AG04449 (cell line): ENCODE measurements at places on chromosomes 16 and 17.

GRCh38 chr17:41500131-41500911 lies 5.1 kb downstream of the KRT13 start:
- no peak for DNase-seq

DNA sequence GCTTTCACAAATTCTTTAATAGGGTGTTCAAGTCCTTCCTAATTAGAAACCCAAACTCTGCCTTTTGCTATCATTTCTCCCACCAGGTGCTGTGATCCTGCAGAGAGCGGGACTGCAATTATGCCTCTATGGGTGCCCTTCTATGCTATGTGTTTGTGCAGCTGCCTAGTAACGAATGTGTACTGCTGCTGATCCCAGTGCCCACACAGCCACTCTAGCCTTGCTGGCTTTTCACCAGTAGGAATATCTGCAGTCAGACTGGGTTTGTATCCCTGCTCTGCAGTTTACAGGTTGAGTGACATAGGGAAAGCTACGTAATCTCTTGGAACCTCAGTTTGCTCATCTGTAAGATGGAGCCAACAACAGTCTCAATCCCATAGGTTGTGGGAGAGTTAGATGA lies 179.6 kb upstream of the IRX3 start:
- DNase-seq: no peak

DNA sequence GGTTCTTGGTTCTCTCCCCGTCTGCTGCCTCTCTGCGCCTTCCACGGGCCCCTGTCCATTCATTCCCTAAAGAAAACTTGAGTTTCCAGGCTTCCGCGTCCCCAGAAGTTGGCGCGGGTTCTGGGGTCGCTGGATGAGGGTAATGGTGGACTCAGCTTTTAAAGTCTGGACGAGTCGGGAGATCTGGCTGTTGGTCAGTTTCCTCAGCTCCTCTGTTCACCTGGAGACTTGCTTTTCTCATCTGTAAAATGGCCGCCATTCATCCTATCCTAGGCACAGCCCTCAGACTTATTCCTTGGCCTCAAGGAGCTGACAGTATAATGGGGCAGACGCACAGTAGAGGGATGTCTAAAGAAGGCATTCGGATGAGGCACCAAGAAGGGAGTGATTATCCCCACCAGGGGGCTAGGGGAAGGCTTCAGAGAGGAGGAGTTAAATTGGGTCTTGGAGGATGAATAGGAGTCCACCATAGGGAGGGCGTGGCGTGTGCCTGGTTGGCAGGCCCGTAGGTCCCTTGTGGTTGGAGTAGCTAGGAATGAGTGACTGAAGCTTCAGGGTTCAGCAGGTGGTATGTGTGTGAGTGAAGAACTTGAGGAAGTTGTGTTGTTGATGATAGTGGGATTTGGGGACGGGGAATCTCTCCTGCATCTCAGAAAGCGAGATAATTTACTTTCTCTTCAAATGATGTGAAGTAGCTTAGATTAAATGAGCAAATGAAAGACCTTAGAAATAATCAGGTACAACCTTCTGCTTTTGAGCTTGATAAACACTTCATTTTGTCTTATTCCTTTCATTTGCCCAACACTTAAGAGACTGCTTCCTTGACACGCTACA lies 652 bp downstream of the VPS35L start:
- no peak for DNase-seq

DNA sequence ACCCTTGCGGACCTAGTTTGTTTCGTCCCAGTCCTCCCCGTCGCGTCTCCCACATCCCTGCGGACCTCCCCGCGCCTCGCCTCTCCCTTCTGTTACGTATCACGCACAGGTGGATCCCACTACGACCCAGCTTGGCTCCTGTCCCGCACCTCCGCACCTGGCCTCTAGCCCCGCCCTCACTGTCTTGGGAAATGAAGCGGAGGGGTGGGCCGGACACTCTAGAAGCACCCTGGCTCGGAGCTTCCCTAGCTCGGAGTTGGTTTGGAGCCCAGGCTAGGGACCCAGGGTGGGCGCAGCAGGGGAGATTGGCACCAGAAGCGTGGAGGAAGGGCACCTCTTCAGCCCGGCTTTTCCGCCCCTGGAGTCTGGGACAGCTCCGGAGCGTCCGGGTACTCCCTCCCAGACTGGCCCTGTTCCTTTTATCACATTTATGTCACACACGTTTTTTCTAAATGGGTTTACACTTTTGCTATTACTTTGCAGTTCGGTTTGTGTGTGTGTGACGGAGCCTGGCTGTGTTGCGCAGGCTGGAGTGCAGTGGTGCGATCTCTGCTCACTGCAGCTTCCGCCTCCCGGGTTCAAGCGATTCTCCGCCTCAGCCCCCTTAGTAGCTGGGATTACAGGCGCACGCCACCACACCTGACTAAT lies 1.4 kb upstream of the CEMP1 start:
- DNase-seq: no peak

DNA sequence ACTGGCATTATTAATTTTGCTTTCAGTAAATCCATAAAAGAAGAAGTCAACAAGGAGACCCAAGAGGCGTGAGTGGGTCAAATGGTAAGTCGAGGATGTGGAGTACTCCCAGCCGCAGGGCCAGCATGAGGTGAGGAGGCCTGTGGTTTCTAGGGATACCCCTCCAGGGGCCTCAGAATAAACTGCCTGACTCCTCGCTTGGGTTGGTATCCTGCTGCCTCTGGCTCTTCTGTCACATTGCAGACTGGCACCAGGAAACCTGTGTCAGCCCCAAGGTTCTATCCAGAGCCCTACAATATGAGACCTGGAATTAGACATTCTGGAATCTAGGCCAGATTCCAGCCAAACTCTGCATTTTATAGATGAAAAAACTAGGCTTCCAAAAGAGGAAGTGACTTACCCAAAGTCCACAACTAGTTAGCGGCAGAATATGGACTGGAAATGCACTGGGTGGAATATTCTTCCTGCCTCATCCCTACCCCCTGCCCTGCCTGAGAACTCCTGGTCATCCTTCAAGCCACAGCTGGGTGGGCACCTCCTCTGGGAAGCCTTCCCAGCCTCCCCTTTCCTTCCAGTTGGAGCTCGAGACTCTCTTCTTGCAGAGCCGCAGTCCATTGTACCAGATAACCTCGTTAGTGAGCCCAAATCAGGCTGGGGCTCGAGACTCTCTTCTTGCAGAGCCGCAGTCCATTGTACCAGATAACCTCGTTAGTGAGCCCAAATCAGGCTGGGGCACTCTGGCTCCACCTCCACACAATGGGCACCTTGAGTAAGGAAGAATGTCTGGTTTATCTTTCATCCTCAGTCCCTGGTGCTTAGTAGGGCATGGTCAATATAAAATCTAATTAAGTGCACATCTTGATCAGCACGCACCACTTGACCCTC lies 22.6 kb downstream of the C17orf67 start:
- no peak for DNase-seq

- no peak for DNase-seq
Measured at GRCh38 chr17:68257934-68258333, 10.1 kb downstream of the AMZ2 start.

DNA sequence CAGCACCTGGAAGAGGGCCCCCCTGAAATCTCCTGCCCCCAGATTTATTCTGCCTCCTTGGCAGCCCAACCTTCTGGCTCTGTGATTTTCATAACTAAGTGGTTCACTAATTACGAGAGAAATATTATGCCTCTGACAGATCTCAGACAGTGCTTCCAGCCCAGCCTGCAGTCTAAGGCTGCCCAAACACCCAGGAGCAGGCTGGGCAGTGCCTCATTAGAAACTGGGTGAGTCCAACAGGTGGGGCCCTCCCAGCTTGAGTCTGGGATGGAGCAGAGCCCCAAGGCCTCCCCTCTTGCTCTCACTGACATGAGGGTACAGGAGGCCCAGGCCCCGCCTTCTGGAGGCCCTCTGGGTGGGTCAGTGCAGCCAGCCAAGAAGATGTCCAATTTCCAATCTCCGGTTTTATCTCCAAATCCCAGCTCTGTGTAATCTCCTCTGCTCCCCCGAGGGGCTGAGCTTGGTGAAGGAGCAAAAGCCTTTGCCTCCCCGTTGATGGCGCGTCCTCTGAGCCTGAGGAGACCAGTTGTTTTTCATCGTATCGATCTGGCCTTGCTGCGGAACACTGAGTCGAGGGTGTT lies 20.1 kb upstream of the ABCC3 start:
- DNase-seq: no peak

DNA sequence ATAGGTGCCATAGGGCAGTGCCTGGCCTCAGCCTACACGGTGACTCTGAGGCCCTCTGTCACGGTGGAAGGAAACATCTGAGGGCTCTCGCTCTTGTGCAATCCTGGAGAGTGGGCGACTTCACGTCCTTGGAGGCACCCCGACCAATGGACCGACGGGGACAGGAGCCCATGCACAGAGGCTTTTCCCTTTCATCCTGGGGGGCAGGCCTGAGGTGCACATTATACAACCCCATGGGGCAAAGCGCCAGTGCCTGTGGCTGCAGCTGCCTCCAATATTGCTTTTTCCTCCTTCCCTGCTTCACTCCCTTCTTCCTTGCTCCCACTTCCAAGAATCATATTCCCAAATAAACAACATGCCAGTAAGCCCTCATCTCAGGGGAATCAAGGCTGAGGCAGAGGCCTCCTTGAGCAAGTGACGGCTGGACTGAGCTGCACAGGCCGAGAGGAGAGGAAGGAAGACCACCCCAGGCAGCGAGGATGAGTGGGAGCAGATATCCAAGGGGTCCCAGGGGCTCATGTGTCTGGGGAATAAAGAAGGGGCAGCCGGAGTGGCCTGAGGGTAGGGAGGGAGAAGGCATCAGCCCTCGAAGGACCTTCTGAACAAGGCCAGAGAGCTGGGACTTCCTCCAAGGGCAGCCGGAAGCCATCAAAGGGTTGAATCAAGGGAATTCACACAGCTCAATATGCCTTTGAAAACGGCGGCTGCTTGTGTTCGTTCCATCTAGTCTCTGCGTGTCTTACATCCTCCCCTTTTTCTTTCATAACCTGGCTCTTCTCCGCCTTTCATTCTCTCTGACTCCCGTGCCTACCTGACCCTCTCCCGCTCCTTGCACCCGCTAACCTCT lies 42.6 kb upstream of the RPL38 start:
- no peak for DNase-seq

- DNase-seq: no peak
Measured at GRCh38 chr17:73007407-73007806, 85.1 kb downstream of the SLC39A11 start.

- DNase-seq: no peak
Measured at GRCh38 chr17:78317794-78318400, 42.0 kb downstream of the SOCS3 start.

GRCh38 chr16:54128629-54129234 lies 157.9 kb downstream of the IRX3 start:
- DNase-seq: no peak

DNA sequence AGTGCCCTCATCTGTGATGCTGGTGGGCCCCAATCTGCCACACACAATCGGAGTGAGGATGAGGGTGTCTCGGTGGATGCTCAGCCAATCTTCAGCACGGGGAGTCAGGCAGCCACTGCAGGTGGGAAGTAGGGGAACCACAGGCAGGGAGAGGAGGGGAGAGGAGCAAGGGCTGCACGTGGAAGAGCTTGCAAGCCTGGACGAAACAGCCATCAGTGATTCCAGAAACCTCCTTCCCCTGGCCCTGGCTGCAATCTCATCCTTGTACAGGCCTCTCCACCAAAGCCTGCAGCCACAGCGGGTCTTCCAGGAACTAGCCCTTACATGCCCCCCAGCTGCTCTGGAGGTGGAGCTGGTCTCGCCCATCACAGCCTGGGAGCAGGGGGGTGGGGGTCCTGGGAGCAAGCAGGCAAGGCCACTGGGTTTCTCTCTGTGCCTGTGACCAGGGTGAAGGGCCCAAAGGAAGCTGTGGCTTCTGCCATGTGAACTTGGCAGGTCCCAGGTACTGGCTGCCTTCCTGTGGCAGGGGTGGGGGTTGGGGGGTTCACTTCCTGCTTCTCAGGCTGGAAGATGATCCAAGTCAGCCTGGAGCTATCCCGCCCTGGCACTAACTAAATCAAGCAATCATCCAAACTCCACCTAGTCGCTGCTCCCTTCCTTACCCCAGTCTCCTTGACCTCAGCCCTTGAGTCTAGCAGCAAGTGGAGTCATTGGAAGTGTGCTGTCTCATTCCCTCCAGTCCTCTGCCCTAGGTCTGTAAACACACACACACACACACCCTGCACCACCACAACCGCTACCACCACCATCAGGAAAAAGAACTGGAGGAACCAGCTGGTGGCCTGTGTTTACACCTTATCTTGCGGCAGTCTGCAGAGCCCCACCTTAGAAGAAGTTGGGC lies 29.4 kb upstream of the MLKL start:
- DNase-seq: no peak

GRCh38 chr16:77736879-77737278 lies 14.6 kb downstream of the NUDT7 start:
- DNase-seq: no peak

- no peak for DNase-seq
Measured at GRCh38 chr16:11602321-11602720, 15.6 kb upstream of the LITAF start.
